Endothelial cell of umbilical vein (primary cell): ENCODE measurements at places on chromosomes 2 and 18. TPM values are rescaled to one million over a fixed set of nuclear protein-coding genes. Genes with fewer than 3 reads are reported as not detected.
A peak's percentile ranks its signal among the peaks of the same experiment; 100 is the strongest.

DNA sequence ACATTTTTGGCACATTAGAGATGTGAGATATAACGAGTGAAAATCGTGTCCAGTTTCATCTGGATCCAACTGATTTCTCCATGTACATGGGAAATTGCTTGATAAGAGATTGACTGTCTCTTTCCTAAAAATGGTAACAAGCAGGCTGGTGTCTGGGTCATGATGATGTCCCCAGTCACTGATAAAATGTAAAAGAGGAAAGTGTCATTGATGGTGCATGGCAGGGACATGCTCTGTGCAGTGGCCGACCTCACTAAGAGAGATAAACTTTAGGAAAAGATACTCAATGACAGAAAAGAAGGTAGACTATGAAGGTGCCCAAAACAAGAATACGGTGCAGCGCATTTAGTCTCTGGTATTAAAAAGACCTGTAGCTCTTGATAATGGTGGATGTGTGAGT is 1517.5 kb downstream of the RPIA start:
- no peak for DNase-seq

GRCh38 chr2:86433137-86433536 is 8.0 kb upstream of the KDM3A start:
- DNase-seq: no peak

The HAAO gene
- 0.60 and 0.82 TPM in 2 replicates for total RNA-seq

The REG3G gene
- not detected in 2 replicates for total RNA-seq

GRCh38 chr2:65818873-65819451 is 386.6 kb upstream of the SPRED2 start:
- DNase-seq: no peak

DNA sequence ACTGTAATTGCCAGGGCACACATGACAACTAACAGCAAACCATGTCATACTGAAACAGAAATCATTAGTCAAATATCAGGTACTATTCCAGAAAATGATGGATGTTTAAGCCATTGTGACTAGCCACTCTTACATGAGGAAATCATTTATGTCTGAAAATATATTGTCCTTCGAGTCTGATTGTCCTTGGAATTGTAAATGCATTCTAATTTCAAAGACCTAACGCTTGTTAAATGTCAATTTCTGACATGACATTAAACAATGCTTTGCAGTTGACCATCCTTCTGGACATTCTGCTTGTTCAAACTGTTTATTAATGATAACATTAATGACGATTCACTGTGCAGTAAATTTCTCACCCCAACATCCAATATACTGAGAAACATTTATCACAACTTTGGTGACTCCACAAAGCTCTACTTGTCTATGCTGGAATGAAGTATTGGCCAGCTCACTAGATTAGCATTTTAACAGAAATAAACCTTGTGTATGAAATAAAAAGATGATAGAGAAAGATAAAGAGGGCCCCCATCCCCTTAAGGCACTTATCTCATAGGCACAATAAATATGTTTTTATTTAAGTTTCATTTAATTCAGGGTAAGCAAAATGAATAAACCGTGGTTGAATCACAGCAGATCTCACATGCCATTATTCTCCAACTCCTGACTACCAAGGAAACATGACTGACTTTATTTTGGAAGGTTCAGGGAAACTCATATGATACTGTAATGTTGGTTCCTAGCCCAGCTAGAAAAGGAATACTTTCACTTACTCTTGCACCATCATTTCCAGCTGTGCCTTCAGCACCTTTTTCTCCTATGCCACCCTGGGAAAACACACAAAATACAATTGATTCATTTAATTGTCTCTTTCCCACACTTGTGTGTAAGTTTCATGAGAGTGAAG is 82.3 kb downstream of the COL3A1 start:
- no peak for DNase-seq

The DCC gene
- total RNA-seq: not detected in 2 replicates

- peak; percentile 94 for DNase-seq
Measured at GRCh38 chr18:37299471-37300304, 265.9 kb downstream of the CELF4 start.

DNA sequence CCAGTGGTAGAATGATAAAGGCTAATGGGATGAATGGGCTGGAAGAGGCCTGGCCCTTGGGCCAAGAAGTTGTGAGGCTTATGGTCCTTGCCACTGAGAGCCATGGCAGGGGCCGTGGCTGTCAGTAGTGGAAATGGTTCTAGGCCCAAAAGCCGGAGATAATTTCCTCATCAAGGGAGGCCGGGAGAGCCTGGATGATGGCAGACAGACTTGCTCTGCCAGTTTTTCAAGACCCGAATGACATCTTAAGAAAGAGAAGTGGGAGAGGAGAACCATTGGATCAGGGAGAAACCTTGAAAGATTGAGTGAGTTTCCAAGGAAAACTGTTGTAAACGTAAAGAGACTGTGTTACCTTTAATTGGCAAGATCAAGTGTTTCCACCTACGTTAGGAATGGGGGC is 46.3 kb upstream of the VPS54 start:
- DNase-seq: no peak

The SLC11A1 gene
- total RNA-seq: not detected in 2 replicates

The IL1RN gene
- total RNA-seq: not detected in 2 replicates

GRCh38 chr2:10038123-10038522 is 5.2 kb upstream of the KLF11 start:
- DNase-seq: no peak

The CRYBA2 gene
- total RNA-seq: not detected in 2 replicates

GRCh38 chr2:121118951-121119350 is 166.1 kb downstream of the TFCP2L1 start:
- DNase-seq: no peak

DNA sequence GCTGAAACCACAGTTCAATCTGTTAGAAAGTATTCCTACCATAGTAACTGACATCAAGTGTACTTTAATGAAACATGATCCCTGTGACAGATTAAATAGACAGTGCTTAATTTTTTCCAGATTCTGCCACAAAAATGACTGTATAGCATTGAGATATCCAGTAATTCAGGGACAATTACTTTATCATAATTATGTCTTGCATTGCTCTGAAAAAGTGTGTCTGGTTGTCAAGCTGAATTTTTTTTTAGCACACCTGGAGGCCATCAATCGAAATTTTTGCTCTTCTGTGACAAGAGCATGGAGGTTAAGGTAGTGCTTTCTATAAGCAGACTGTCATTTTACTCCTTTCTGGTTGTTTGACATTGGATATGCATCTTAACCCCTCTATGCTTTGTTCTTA is 1083.8 kb upstream of the NRXN1 start:
- DNase-seq: no peak

- no peak for DNase-seq
Measured at GRCh38 chr2:111251711-111252110, 131.0 kb downstream of the BCL2L11 start.

The SERPINB7 gene
- not detected in 2 replicates for total RNA-seq

- peak; percentile 92 for DNase-seq
Measured at GRCh38 chr2:28150236-28150915, 242.3 kb upstream of the FOSL2 start.

The EDAR gene
- not detected in 2 replicates for total RNA-seq

- peak; percentile 23 for DNase-seq
Measured at GRCh38 chr2:36356298-36356989, 866 bp downstream of the CRIM1 start.

DNA sequence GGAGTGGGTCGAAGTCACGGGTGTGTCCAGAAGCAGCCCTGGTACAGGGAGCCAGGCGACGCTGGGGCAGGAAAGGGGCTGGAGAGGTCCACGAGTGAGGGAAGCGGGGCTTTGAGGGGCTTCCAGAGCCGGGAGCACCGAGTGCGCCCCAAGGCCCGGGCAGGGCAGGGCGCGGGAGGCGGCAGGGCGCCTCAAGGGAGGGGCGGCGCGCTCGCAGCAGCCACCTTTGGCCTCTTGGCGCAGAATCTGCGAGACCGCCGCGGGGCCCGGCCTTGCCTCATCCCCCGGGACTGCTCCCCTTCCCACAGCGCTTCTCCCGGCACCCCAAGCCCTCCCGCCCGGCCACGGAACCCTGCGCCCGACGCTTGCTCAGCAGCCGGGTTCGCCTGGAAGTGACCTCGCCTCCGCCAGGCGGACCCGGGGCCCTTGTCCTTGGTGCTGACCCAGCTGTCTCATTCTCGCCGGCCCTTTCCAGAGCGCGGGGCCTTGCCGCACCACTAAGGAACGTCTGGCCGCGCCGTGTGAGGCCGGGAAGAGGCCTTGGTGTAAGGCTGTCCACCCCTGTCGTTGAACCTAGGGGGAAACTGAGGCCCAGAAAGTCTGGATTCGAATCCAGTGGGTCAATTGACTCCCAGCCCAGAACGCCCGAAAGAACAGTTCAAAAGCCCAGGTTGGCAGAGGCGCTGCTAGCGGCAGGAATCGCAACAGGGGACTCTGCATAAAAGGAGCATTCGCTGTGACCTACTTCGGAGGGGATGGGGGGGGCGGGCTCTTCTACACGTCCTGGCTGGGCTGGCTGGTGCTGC is 584 bp upstream of the DNER start:
- peak; percentile 50 for DNase-seq

GRCh38 chr2:19377717-19378116 is 19.3 kb upstream of the OSR1 start:
- no peak for DNase-seq

The MTCL1 gene
- 36.7 and 75.7 TPM in 2 replicates for total RNA-seq

The LAMA3 gene
- total RNA-seq: 7.1 and 12.3 TPM in 2 replicates
